ENCODE measurements at places on chromosomes 5 and 9.

DNA sequence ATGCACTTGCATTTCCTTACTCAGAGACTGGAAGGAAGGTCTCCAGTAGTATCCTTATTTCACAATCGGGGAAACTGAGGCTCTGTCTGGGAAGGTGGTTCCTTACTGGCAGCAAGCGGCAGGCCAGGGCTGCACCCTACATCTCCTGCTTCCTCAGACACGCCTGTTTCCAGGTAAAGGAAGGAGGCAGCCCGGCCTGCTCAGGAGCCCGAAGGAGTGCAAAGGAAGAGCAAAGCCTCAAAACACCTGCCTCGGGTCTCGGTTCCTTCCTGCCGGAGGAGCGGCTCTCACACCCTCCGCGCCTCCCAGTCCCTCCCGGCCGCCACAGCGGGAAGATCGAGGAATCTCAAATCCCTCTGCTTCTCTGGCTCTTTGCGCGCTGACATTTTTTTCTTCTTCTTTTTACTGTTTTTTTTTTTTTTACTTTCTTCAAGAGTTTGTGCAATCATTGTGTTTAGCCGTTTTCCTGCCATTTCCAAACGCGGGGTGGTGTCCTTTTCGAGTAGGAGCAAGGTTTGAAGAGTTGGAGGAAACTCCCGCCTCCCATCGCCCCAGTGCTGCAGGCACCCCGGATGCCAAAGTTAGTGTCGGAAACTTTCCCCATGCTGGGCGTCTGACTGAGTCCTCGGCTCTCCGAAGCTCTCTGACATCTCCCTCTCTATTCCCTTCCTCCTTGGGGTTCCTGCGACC, 1.0 kb downstream of the GGTA1 start:
- no peak for DNase-seq

DNA sequence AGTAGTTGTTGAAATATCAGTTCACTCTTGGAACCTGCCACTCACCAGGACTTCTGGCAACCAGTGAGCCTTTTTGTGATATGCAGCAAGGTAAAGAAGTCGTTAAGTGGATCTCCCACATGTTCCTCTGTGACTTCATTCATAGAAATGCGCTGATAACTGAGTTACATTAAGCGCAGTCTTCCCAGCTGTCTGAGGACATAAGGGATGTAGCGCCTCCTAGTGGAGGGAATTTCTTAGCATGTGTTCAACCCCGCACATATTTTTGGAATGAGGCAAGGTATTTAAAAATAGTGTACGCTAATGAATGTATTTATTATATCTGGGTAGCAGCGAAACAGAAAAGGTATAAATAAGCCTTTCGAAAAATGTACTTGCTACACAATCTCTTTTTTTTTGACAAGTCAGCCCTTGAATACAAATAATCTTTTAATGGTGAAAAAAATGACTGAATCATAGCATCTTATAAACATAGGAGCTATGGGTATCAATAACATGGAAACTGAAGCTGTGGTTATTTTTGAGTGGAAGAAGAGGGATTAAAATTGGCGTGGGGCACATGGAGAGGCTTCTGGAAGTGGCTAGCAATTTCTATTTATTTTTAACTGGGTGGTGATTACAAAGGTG, 38.0 kb downstream of the PALM2AKAP2 start:
- no peak for DNase-seq

- DNase-seq: no peak
Measured at GRCh38 chr5:38379350-38379937, 121.1 kb downstream of the EGFLAM start.

GRCh38 chr5:150461231-150461630, 11.7 kb upstream of the RPS14 start:
- DNase-seq: no peak

GRCh38 chr5:132556153-132556762, 519 bp upstream of the RAD50 start:
- no peak for DNase-seq

GRCh38 chr9:19665146-19665863, 123.5 kb downstream of the SLC24A2 start:
- no peak for DNase-seq

DNA sequence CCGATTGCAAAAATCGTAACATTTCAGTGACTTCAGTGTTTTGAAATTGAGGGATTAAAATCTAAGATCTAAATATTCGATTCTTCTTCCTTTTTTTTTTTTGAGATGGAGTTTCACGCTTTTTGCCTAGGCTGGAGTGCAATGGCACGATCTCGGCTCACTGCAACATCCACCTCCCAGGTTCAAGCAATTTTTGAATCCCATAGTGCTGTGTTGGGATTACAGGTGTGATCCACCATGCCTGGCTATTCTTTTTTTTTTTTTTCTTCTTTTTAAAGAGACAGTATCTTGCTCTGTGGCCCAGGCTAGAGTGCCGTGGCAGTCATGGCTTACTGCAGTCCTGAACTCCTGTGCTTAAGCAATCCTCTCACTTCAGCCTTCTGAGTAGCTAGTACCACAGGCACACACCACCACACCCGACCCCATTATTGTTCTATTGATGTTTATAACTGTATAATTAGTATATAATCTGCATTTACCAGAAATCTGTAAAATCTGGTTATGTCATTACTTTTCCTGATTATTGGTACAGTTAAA, 42.7 kb downstream of the NSD1 start:
- DNase-seq: no peak

DNA sequence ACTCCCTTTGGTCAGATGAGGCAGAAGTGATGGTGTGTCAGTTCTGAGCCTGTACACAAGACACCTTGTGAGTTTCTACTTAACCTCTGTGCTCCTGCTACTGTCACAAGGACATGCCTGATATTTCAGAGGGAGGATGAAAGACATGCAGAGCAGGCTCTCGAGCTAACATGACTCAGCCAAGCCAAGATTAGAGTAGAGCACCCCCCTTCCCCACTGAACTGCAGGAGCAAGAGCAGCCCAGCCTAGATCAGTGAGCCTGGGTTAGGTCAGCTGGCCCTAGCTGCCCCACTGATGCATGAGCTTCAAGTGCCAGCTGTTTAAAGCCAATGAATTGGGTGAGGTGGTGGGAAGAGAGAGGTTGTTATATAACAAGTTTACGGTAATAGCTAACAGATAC, 36.7 kb downstream of the BRINP1 start:
- no peak for DNase-seq

DNA sequence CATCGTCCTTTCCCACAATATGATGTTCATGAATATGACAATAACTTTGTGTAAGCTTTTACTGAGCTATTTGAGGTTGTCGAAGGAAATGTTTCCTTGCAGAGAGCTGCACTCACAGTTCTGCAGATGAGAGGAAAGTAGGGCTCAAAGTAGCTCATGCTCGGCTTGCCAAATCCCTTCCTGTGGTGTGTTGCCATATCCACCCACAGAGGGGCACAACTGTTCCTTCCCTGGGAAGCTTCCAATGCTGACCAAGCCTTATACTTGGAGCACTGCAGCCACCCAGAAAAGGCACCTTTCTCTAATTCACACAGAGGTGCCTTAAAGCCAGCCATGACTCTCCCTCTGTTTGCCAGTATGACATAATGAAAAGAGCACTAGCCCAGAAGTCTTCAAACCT, 390.3 kb downstream of the CAAP1 start:
- no peak for DNase-seq

- no peak for DNase-seq
Measured at GRCh38 chr5:1202798-1203185, 1.4 kb downstream of the SLC6A19 start.

GRCh38 chr9:9998491-9999287, 614.1 kb downstream of the PTPRD start:
- no peak for DNase-seq

- DNase-seq: no peak
Measured at GRCh38 chr9:114274217-114274616, 48.7 kb upstream of the ORM1 start.

DNA sequence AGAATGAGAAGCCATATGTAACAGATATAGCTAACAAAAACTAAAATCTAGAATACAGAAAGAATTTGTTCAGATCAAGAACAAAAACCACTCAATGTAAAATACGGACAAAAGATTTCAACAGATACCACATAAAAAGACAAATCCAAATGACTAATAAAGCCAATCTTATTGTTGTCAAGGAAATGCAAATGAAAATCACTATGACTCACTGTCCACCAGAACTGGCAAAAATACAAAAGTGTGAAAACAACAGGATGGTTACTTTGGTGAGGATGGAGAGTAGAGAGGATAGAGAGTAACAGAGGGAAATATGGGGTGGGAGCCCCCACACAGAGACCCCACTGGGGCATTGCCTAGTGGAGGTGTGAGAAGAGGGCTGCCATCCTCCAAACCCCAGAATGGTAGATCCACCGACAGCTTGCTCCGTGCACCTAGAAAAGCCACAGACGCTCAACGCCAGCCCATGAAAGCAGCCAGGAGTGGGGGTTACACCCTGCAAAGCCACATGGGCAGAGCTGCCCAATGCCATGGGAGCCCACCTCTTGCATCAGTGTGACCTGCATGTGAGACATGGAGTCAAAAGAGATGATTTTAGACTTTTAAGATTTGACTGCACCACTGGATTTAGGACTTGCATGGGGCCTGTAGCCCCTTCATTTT, 15.2 kb upstream of the RHOBTB3 start:
- DNase-seq: no peak

GRCh38 chr5:32076699-32077695, 97.1 kb downstream of the GOLPH3 start:
- DNase-seq: no peak

- no peak for DNase-seq
Measured at GRCh38 chr5:98103807-98104206, 669.7 kb upstream of the RGMB start.

DNA sequence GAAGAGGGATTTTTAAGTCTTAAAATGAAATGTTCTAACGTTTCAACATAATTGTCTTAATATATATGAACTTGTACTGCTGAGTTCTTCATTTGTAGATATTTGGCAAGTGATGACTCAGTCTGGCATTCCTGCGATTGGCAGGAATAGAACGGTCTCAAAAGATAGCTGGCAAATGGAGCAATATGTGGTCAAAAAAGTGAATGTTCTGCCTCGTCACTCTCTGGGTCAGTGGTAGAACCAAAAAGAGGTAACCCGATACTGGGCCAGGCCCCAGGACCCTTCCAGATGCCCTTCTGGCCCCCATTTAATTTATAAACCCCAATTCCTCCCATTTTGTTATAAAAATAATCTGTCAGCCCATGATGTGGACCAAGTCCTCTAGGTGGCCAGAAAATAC, 39.2 kb downstream of the ZNF366 start:
- DNase-seq: no peak

DNA sequence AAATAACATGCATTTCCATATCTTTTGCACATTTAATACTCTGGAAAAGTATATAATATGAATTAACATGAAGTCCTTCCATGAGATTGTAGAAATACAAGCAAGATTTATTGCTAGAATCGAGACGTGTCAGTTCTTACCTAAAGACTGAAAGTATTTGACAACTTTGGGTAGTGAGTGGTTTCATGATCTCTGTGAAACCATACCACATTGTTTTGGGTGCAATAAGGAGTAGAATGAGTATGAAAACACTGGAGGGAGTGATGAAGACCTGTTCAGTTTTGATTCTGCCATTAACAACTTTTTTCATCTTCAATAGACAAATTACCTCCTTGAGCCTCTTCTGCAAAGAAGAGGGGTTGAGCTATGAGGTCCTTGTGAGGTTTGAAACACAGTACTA, 133.7 kb downstream of the NUDT12 start:
- no peak for DNase-seq

DNA sequence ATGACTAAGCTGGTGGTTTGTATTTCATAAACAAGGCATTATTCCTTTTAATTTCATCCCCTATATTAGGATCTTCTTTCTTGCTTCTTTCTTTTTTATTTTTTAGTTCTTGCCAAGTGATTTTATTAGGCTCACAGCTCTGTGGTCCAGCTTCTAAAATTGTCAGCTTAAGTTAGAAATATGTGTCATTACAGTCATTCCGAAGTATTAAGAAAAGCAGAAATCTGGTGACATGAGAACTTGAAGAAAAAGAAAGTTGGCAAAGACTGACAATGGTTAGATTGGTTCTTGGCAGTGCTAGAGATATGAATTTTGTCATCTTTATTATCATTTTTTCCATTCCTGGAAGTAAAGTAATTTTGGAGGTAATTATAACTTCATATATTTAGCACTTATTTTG, 166.5 kb upstream of the PRR16 start:
- DNase-seq: no peak

- no peak for DNase-seq
Measured at GRCh38 chr5:40367255-40367654, 312.5 kb upstream of the PTGER4 start.

GRCh38 chr5:38650540-38650939, 94.1 kb upstream of the LIFR start:
- DNase-seq: no peak

- no peak for DNase-seq
Measured at GRCh38 chr5:117131048-117131679, 556.5 kb upstream of the SEMA6A start.

DNA sequence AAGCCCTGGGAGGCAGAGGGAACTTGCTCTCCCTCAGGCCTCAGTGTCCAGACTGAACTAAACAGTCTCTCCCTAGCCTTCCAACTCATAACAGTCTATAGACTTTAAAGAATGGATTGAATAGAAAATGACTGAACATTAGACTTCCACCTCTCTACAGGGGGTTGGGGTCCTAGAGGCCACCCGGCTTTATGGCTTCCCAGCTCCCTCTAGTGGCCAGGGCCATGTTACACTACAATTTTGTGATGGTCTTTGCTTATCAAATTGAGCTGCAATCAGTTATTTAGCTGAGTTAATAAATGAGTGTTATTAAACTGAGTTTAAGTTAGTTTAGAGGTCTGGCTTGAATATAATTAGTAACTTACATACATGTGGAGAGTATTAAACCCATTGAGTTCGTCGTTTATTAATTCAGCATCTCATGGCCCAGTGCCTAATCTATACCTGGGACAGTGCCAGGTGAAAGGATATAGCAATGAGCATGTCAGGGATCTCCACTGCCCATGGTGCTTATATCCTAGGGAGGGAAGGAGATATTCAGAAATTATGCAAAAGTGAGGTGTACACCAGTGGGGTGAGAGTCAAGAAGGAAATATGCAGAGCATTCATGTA, 105.2 kb downstream of the SH3TC2 start:
- no peak for DNase-seq

- DNase-seq: no peak
Measured at GRCh38 chr9:136711751-136712689, at the start of gene DIPK1B. Gene DIPK1B, plus strand, starts transcription at chr9:136712572. Its CDS starts 94 bp downstream, at chr9:136712666.

DNA sequence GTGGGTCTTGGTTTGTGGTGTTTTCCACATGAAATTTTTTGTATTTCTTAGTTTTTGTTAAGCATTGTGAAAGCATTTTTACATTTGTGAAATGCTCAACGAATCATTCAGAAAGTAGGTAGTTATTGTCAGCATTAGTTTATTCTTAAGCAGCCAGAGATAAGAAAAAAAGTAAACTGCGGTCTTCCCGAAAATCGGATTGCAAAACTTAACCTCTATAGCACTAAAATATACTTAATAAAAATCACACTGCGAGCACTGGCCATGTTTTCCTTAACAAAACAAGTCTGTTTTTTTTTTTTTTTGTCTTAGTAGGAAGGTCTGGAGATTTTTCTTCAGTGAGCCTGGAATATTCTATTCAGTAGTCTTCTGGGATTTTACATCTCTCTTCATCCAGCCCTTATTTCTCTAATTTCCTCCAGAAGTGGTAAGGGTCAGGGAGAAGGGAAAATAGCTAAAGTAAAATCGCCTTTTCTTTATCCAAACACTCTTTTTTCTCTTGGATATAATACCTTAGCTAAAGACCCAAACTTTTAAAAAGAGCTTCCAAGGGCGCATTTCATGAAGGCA, 289.9 kb downstream of the DMAC1 start:
- no peak for DNase-seq
